ENCODE measurements at places on chromosomes 4 and X.

- no peak for DNase-seq
These were observed 108.0 kb downstream of the SLIT2 start for GRCh38 chr4:20359692-20360091.

GRCh38 chrX:102712981-102713625 lies 855 bp downstream of the GPRASP2 start:
- DNase-seq = no peak

DNA sequence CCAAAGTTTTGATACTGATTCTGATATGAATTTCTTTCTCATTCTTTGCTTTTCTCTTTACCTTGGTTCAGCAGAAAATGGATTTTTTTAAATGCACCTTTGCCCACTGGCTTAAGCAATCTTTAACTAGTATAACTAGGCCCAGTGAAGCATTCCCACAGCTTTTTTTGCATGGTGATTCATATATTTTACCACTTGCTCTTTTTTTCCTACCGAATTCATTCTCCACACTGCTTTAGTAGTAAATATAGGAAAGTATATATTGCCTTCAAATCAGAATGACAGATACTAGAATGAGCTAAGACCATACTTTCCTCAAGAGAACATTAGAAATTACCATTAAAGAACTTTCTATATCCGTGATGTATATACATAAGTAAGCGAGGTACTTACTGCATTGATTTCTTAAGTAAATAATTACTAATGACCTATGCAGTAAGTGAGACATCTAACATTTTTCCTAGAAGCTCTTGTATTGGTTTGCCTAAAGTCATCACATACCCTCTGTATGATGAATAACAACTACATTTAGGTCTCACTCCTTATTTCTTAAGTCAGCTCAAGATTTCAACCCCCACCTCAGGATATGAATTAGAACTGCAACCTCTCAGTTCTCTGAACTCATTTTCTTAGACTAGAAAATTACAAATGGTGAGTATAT lies 44.2 kb downstream of the SLC4A4 start:
- DNase-seq = no peak

- no peak for DNase-seq
These were observed 87.1 kb upstream of the PUDP start for GRCh38 chrX:7235071-7235470.

DNA sequence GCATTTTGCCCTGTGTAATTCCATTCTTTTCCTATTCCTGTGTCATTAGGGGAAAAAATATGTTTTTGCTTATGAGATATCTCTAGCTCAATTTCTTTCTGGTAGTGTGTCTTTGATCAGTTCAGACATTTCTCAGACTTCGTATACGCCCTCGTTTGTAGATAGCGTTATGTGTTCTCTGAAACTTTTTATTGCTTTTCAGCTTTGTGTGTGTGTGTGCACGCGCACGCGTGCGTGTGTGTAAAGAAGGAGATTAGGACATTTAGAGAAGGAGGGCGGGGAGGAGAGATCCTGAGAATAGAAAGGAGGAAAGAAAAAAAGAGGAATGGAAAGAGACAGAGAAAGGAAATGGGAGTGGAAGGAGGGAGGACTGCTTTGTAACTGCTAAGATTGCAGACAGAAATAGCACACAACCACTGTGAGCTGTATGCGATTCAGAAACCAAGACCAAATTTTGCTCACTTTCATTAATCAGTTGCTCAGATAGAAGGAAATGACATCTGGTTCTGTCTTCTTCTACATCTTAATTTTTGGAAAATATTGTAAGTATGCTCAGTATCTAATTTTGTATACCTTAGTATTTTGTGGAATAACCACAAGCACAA lies at the start of gene RXFP1:
TSS of gene RXFP1 (plus strand) at position 399 of the 605 bp plus-strand sequence. CDS start at position 494, 95 bp downstream.
- no peak for DNase-seq

DNA sequence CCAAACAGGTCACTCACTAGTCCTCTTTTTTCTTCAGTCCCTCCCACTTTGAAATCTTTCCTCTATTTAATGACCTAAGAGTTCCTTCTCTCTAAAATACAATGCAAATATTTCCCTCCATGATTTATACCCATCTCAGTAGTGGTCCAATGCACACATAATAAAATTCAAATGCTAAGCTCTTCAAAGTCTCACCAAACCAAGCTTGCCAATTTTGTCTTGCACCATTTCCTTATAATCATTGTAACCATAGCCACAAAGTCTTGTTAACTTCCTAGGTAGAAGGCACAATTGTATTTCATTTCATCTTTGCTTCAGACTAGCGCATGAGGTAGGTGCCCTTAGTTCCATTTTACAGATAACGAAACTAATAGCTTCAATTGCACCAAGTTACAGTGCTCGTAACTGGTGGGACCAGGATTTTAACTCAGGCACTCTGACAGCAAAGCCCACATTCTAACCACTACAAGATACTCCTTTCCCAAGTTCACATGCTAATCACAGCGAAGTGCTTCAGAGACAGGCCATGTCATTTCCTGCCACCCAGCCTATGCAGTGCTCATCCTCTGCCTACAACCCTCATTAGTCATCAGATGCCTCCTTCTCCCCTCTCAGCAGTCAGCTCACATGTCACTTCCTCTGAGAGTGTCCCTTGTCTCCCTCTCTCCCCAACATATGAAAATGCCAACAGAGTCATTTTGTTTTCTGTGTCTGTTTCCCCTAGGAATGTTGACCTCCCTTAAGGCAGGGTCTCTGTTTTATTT lies 66.9 kb upstream of the PPARGC1A start:
- DNase-seq = no peak

- no peak for DNase-seq
These were observed 185.6 kb upstream of the BANK1 start for GRCh38 chr4:101604976-101605375.

DNA sequence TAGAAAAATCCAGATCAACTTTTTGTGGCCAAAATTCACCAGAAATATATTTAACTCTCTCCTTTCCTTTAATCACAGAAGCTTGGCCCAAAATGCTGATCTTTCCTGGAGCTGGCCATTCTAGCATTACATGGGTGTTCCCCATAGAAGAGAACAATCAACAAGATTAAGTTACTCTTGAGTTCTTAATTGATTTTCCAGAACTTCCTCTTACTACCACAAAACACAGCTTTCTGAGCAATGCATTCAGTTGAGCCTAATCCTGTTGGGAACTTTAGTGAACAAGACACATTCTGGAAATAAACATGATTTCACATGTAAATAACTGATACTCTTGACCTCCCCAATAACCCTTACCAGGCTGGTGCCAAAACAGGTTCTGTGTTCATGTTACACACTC lies 45.4 kb upstream of the STIM2 start:
- no peak for DNase-seq

GRCh38 chr4:107312366-107312765 lies 276.3 kb upstream of the DKK2 start:
- no peak for DNase-seq

DNA sequence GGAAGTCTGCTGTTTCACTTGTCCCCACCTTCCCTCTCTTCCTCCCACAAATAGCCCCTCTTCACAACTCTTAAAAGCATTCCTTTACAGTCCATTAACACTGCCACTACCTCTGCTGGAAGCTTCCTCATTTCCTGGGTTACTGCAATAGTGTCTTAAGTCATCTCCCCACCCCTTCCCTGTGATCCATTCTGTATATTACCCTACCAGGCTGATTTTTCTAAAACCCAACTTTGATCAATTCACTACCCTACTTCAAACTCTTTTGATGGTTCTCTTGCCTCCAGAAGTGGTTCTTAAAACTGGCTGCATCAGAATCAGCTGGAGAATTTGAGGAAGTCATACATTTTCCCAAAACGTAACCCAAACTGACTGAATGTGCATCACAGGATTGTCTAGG lies 8.8 kb upstream of the XIAP start:
- no peak for DNase-seq

GRCh38 chrX:16633754-16634153 lies 16.2 kb upstream of the S100G start:
- DNase-seq = no peak

GRCh38 chr4:128630871-128631270 lies 178.6 kb upstream of the JADE1 start:
- DNase-seq = no peak

DNA sequence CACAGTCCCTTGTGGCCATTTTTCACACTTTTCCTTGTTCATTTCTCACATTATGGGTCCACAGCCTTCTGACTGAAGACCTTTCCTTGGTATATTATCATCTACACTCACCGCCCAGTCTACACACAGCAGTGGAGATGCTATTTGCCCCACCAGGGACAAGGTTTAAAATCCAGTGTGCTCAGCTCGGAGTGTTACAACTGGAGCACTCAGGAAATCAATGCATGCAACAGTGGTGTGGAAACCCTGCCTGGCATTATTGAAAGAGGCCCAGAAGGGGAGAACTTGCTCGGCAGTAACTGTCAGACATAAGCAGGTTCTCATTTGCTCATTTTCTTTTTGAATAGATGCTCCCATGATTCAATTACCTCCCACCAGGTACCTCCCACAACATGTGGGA lies 340.9 kb downstream of the DHRSX start:
- DNase-seq = no peak

- DNase-seq = peak; percentile 28
These were observed 232.3 kb downstream of the PABPC4L start for GRCh38 chr4:133969202-133969848.

DNA sequence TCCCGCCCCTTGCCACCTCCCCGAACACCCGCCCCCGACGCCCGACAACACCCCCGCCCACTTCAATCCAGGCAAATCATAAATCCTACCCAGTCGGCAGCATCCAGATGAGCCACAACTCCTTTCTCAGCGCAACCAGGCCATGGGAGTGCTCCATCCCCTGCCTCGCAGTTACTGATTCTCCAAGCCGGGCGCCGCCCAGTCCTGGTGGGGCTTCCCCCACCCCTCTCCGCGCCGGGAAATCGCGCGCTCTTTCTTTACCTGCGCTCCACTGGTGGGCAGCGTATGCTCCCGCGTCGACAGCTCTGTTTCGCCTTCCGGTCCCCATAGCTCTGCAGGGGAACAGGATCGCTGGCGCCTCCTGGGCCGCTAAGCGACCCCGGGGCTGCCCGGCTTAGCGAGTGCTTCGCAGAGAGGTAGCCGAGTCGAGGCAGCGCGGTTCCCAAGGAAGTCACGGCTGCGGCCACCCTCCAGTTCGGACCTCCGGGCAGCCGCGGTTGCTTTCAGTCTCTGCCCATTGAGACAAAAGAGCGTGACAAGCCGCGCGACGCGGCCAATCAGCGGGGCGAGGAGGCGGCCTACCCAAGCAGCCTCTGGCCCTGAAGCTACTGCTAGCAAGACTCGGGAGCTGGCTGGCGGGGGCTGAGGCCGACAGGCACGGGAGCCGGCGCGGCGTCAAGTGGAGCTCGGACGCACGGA lies 43.7 kb upstream of the TMSB15B start:
- DNase-seq = peak; percentile 23

DNA sequence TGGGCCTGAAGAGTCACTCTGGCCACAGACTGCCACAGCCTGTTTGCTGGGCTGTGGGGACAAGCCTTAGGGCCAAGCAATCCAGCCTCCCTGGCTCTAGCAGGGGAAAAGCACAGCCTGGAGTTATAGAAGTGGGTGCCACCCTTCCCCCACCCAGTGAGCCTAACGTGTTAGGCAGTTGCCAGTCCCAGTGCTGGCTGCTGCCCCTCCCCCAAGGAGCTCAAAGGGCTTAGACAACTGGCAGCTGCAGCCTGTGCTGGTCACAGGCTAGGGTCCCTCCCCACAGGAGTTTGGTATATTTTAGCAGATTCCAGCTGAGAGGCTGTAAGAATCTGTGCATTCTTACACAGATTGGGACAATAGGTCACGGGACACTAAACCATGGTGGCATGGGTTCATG lies 370.3 kb upstream of the FGF16 start:
- no peak for DNase-seq

GRCh38 chr4:186082221-186082620 lies 13.3 kb downstream of the TLR3 start:
- no peak for DNase-seq

DNA sequence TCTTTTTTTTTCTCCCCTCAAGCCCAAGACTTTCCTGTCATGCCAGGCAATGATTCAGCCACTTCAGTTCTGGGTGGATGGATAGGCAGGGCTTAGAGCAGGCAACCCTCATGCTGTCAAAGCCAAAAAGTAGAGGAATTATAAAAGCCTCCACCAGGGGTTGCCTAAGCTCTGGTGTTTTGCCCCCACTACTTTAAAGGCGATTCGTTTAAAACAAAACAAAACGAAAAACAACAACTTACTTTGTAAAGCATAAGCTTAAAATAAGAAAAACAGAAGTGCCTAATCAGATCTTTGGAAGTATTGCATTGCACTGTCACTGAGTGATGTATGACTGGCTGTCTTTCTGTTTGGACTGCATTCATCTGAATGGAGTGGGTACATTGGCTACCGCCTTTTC lies 5.3 kb upstream of the IDS start:
- DNase-seq = no peak

- DNase-seq = no peak
These were observed 77.5 kb downstream of the RLIM start for GRCh38 chrX:74536832-74537371.

GRCh38 chr4:105620640-105621323 lies 68.4 kb downstream of the ARHGEF38 start:
- DNase-seq = peak; percentile 14

DNA sequence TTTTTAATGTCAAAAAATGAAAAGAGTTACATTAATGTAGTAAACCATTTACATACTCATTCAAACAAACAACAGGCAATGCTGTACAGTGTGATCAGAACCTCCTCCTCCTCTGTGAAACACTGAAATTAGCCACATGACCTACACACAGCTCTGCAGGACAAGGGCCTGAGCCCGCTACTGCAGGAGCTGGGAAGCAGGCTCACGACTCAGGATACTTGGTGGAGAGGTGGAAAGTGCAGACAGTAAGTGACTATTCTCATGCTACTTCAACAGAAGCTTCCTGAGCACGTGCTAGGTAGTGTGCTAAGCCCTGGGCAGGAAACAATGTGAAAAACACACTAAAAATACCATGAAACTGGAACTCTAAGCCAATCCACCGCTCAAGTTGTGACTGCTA lies 56.8 kb downstream of the TAPT1 start:
- no peak for DNase-seq

- no peak for DNase-seq
These were observed 235.7 kb upstream of the HAND2 start for GRCh38 chr4:173765751-173766150.

DNA sequence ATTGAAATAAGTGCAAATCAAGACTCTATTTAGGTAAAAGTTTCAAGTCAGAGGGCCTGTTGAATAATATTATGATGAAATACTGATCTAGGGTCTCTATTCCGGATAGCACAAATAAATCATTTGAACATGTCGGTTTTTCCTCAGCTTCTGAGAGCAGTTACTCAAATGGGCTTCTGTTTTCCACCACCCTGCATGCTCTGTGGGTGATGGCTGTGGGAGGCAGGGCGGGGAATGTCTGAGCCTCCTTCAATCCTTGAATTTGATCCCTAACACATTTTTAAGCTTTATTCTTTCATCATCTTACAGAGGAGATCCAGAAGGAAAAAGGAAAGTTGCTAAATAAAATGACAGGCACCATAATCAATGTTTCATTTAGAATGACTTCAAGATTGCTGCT lies 8.5 kb downstream of the UNC5C start:
- DNase-seq = no peak

- no peak for DNase-seq
These were observed 70.1 kb downstream of the NAA11 start for GRCh38 chr4:79255793-79256192.

GRCh38 chr4:106618956-106619355 lies 250.4 kb upstream of the GIMD1 start:
- no peak for DNase-seq

GRCh38 chr4:89410687-89411086 lies 103.1 kb upstream of the GPRIN3 start:
- DNase-seq = peak; percentile 6

GRCh38 chr4:10635091-10635490 lies 49.5 kb downstream of the CLNK start:
- no peak for DNase-seq

- DNase-seq = no peak
These were observed 184.1 kb downstream of the CEP135 start for GRCh38 chr4:56132835-56133234.

Data from HS-5 (cell line).